Urinary bladder (tissue), 4 donors: ENCODE measurements at places on chromosomes 7 and 10.

DNA sequence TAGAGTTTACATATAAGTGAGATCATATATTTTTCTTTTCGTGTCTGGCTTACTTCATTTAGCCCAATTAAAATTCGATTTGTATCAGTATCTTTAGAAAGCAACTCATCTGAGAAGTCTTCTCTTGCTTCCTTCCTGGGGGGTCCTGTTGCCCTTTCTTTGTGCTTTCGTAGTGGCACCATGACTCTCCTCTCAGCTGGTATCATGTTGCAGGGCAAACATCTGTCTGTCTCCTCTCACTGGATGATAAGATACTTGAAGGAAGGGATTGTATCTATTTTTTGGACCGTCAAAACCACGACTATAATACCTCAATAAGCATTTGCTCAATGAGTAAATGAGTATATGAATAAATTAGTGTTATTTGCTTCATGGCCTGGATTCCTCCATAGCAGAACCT is 382.5 kb upstream of the SORCS1 start:
- DNase-seq, result no peak

- no peak for DNase-seq
Measured at GRCh38 chr10:48399056-48399541, 92.6 kb downstream of the MAPK8 start.

GRCh38 chr10:121823993-121824463 is 103.8 kb downstream of the ATE1 start:
- DNase-seq, result no peak

DNA sequence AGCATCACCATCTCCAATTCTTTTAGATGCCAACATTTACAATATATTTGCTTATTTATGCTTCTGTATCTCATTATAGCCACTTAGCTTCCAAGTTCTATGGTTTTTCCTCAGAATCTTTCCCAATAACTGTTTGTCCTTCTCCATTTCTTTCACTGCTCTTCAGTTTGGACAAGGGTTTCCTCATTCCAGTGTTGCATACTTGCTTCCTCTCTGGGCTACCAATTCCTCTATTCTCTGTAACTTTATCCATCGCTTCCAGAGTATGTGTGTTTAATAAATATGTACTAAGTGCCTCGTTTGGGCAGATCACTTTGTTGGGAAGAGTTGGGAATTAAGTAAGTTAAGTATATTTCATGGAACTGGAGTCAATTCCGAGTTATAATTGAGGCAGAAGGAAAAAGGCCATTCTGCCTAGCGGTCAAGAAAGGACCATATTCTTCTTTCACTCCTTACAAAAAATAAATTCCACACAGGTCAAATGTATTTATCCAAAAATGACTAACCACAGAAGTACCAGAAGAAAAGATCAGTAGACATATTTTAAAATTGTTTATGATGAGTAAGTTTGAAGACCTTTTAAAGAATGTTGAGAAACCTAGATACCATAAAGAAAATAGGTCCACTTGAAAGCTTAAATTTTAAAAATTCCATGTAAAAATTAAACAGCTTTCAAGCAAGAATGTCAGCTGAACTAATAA is 10.8 kb downstream of the STAMBPL1 start:
- no peak for DNase-seq

DNA sequence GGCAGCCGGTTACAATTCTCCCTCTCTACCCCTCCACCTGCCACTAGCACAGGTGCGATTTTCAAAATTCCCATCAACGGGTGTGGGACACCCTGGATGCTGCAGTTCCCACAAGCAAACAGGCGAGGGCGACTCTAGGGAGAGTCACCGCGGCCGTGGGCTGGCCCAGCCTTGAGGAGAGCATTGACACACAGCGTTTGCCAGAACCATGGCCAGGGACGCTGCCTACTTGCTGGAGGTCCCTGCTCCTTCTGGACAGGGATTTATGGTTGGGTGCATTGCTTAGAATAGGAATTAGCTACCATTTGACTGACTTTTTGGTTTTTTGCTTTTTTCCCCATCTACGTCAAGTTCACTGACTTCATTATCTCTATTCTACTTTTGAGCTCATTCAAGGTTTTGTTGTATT is 19.0 kb upstream of the CLDN4 start:
- DNase-seq, result no peak

GRCh38 chr10:3331187-3331586 is 158.6 kb upstream of the PITRM1 start:
- DNase-seq, result no peak

GRCh38 chr10:51073453-51074237 is 642 bp upstream of the PRKG1 start:
- no peak for DNase-seq

DNA sequence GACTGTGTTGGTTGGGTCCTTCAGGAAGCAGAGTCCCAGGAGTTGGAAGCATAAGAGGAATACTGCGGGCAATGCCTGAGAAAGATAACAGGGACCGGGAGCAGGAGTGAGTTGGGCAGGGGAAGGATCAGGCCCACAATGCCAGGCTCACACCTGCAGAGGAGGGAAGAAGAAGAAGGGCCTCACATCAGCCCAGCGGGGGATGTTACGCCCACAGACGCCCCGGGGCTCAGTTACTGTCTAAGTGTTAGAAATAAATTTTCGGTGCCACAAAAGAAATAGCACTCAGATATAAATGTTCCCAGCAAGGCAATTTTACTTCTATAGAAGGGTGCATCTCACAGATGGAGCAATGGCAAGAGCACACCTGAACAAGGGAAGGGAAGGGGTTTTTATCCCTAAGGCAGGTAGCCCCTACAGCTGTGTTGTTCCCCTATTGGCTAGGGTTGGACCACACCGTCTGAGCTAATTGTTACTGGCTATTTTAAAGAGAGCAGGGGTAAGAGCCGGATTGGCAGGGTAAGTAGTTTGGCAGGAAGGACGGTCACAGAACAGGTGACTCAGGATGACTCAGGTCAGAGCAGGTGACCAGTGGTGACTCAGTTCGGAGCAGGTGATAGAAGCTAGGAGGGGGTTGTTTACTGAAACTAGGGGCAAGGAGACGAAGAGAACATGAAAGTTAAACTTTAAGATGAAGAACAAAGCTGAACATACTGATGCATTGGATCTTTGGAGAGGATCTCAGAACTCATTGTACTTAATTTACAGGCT is at the start of gene NOS3:
Gene NOS3 (plus strand): TSS at position 602 of the 771 bp plus-strand sequence. CDS start 2,787 bp downstream, outside the sequence.
- DNase-seq, result no peak

- no peak for DNase-seq
Measured at GRCh38 chr7:48408731-48409130, 237.5 kb downstream of the ABCA13 start.

GRCh38 chr7:148058092-148058491 is 532.5 kb upstream of the C7orf33 start:
- no peak for DNase-seq
